ENCODE measurements at places on chromosomes 16 and 17.

GRCh38 chr16:81106826-81107503, 10.8 kb upstream of the GCSH start:
- no peak for DNase-seq

DNA sequence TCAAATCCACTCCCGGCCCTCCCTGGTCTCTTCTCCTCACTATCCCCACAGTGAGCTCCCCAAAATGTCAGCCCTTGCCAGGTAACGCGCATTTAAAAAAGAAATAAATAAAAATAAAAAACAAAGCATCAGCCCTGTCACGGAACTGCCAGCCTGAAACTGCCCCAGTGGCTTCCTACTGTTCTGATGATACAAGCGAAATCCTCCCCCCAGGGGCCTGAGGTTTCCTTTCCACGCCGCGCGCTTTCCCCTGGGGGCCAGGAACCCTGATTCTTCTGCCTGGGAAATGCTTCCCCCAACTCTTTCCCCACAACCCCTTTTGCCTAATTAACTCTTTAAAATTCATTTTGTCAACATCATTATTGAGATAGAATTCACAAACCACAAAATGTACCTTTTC, 12.2 kb upstream of the RPH3AL start:
- DNase-seq: no peak

GRCh38 chr16:14668556-14669223, 25.4 kb downstream of the PLA2G10 start:
- no peak for DNase-seq

DNA sequence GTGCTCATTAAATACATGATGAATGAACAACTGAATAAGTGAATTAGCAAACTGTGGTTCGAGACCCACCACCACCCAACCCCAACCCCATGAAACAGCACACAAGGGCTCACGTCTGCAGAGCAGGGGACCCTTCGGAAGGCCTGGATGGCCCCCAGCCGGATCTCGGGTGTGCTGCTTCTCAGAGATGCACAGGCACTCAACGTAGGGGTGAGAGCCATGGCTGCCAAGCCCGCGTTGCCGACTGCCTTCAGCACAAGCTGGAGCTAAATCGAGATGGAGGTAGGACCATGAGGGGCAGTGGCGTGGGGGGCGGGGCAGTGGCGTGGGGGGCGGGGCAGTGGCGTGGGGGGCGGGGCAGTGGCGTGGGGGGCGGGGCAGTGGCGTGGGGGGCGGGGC, 93.2 kb downstream of the LITAF start:
- no peak for DNase-seq

DNA sequence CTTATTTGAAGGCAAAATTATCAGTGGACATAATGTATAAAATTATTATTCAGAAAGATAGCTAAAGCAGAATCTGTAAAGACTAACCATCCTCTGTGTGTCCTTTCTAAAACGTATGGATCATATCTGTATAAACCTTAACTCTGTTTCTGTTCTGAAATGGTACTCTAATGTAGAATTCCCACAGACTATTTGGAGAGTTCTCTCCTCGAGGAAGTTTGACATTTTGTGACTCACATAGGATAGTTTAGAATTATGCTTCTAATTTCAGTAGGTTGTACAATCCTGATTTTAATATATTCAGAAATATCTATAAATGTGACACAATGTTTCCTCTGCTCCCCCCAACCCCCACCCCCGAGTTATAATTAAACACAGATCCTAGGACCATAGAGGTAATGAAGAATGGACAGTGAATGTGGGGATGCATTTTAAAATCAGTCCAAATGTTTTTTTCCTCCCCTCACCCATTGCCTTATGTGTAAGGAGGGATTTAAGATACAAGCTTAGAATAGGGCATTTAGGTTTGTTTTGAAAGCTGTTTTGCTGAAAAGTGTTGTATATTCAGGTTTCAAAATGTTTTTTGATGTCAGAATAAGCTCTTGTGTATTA, 66.8 kb downstream of the BCAS3 start:
- DNase-seq: no peak

DNA sequence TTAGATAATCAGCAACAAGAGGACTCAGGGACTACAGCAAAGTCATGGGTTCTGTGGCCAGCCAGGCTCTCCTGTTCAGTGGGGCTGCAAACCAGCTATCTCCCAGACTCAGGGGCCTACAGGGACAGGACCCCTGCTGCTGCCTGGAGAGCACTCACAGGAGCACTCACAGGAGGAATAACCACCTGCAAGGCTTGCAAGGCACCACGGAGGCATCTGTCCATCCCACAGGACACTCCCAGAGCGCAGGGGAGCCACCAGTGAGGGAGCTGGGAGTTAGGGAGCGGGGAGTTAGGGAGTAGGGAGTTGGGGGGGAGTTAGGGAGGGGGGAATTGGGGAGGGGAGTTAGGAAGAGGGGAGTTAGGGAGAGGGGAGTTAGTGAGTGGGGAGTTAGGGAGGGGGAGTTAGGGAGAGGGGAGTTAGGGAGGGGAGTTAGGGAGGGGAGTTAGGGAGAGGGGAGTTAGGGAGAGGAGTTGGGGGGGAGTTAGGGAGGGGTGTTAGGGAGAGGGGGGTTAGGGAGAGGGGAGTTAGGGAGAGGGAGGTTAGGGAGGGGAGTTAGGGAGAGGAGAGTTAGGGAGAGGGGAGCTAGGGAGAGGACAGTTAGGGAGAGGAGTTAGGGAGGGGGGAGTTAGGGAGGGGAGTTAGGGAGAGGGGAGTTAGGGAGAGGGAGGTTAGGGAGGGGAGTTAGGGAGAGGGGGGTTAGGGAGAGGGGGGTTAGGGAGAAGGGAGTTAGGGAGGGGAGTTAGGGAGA, 5.7 kb downstream of the CANT1 start:
- no peak for DNase-seq

DNA sequence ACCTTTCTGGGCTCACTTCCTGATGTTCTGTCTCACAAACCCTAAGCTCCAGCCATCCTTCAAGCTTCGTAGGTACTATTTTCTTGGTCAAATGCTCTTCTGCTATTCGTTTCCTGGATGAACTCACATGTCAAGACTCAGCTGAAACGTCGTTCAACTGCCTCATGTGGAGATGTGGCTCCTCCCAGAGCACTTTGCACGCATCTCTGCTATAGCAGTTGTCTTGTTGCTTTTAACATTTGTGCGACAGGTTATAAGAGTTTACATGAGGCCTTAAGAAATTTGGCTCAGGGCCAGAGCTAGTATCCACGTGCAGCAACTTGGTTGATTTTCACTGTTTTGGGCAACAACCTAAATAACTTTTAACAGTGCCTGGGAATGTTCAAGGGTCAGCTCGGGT, 2.8 kb upstream of the KRT40 start:
- no peak for DNase-seq

DNA sequence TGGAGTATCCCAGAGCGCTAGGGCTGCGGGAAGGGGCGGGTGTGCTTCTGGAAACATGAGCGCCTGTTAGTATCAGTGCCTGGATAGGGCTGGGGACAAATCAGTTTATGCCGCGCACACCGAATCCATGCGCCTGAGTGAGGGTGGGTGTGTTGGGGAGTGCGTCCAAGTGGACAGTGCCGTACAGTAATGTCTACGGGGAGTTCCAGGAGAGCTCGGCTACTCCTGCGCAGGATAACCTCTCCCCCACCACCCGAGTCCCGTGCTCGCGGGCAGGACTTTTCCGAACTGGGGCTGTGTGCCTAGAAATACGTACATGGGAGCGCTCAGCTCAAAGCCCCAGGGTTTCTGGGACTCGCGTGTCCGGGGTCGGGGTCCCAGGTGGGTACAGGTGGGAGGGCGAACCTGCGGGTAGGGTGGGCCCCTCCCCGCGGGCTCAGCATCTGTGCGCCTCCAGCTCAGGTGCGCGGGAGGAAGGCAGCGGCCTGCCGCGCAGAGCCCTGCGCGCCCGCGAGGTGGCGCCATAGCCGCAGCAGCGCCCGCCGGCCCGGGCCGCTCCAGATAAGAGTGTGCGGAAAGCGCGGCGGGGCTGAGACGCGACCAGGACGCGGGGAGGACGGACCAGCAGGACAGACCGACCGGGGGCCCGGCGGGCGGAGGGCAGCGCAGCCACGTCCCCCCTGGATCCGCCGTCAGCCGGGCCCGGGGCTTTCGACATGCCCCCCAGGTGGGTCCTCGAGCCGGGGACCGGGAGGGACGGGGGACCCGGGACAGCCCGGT, at the start of gene HIC1:
Gene HIC1 (plus strand): TSS at position 592 of the 780 bp plus-strand sequence. CDS start 1,588 bp downstream, outside the sequence.
- DNase-seq: no peak

DNA sequence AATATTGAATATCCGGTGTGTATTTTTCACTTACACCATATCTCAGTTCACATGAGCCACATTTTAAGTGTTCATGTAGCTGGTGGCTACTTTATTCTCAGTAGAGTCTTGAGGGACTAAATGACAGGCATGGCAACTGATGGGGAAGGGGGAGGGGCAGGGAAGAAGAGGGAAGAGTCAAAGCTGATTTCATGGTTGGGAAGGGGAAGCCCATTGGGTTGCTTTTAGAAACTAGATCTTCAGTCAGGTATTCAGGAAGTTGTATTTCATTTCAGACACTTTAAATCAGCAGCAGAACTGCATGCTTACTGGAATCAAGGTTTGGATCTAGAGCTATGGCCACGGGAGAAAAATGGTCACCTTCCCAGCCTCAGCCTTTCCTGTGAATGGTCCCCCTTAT, 2.9 kb upstream of the WIPI1 start:
- no peak for DNase-seq

- DNase-seq: no peak
These were observed 671.7 kb downstream of the CDH11 start for GRCh38 chr16:64450177-64450576.

DNA sequence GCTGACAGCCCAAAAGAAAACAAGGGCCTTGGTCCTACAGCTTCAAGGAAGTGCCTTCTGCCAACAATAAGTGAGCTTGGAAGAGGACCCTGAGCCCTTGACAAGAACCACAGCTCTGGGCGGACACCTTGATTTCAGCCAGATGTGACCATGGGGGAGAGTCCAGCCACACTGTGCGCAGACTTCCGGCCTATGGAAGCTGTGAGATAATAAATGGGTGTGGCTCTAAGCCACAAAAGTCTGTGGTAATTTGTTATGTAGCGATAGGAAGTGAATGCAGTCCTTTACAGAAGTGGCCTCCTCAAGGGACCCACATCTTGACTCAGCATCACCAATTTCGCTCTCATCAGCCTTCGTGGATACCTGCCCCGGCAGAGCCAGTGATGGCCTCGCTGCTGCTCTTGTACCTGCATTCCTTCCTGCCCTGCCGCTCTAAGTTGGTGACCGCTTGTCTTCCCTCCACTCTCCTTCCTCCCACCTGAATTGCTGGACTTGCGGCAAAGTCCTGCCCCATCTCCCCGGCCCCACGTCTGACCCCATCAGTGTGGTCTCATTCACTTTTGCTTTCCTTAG, 29.3 kb downstream of the PRSS54 start:
- no peak for DNase-seq

GRCh38 chr16:47829850-47830600, 325.8 kb downstream of the ABCC12 start:
- no peak for DNase-seq

GRCh38 chr17:58379511-58379824, 27.5 kb upstream of the SUPT4H1 start:
- no peak for DNase-seq

DNA sequence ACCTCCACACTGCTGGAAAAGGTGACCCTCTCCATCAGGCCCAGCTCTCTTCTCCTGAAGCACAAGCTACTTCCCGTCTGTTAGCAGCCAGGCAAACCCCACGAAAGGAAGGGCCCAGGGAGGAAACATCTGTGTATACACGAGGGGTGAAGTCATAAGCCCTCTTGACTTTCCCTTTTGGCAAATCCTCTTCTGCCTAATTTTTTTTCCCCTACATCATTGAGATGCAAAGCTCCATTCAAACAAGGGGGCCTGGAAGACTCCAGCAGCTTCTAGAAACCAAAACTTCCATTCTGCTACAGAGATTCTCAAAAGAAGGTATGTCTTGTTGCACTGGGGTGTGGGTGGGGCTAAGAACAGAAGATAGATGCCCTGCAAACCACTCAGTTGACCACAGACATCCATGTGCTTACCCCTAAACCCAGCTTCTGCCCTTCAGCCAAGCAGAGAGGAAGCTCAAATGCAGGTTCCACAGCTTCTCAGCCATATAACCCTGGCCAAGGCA, 145.6 kb upstream of the RCVRN start:
- no peak for DNase-seq

DNA sequence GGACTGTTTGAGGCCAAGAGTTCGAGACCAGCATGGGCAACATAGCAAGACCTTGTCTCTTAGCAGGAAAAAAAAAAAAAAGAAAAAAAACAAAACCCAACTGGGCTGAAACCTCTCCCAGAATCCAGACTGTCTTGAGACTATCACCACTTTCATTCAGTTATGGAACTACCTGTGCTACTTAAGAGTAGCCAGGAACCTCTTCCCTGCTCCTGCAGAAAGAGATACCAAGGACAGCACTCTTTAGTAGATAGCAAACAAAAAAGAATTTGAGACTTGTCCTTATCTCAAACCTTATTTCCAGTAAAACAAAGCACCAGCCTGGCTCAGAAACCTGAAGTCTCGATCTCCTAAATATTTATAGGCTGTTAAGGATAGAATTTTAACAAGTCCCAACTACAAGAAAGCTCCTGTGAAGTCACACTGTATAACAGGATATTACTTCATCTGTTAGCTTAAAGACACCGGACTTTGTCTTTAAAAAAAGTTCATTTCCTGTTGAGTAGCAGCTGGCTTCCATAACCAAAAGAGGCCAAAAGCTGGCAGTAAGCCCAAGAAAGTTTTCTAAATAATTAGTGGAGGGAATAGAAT, 5.1 kb downstream of the CDR2 start:
- no peak for DNase-seq

DNA sequence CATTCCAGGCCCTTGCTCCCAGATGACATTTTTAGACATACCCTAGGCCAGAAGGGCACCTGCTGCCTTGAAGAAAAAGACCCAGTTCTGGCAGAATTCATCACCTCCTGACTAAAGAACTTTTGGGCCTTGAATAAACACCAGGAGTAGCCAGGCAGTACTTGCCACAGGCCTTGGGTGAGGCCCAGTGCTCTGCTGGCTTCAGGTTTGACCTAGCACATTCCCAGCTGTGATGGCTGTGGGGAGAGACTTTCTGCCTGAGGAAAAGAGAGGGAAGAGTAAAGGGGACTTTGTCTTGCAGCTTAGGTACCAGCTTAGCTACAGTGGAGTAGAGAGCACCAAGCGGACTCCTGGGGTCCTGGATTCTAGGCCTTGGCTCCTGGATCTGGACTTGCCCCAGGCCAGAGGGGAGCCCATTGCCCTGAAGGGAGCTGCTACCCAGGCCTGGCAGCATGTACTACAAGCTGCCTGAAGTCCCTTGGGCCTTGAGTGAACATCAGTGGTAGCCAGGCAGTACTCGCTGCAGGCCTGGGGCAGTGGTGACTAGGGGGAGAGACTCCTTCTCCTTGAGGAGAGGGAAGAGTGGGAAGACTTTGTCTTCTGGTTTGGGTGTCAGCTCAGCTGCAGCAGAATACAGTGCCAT, 44.3 kb downstream of the ABCA8 start:
- DNase-seq: no peak

GRCh38 chr17:38981636-38982035, 14.4 kb upstream of the FBXO47 start:
- DNase-seq: no peak

- DNase-seq: no peak
These were observed 235.1 kb downstream of the ZNF423 start for GRCh38 chr16:49620869-49621240.

All from stimulated activated CD4-positive, alpha-beta T cell treated with anti-CD3 and anti-CD28 coated beads, Interleukin-1b, Interleukin-23, amount 100 ng/mL, for 1 hour (primary cell).